ENCODE measurements at places on chromosomes 16 and 17.

DNA sequence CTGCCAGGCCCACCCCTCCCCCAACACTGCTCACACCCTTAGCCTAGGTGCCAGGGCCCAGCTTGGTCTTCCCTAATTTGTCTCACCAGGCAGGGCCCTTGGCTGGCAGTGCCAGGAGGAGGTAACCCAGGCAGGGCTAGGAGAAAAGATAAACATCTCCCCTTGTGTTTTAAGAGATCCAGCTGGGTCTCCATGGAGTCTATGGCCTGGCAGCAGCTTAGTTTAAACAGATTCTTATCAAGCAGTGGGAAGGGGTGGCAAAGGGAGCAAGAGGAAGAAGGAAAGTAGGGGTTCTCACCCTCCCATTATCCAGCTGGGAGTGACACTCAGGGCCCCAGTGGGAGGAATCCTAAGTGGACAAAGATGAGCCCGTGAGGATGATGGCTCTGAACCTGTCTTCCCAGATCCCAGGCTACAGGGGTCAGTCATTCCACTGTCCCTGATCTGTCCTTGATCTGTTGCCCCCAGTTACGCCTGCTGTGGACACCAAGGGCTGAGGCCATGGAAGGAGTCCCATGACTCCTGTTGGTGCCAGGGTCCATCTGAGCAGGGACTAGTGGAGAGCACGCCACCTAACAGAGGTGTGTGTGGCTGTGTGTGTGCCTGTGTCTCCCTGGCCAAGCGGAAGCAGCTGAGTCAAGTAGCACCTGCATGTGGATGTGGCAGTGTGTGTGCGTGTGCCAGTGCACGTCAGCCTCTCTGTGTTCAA lies 47.4 kb upstream of the MEIOC start:
- no peak for DNase-seq

DNA sequence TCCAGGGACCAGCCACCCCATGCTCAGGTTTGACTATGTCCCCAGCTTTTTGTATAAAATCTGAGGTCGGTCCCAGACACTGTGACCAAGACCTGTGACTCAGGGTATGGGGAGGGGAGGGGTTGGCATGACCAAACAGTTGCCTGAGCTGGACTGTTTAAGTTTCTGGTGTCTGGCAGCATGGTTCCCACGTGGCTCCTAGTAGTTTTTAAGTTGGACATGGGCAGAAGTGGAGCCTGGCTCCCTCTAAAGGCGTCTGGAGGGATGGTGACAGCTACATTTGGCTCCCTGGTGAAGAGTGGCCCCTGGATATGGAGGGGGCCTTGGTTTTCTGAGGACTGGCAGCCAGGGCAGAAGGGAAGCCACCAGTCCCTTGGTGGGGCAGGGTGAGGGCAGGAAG lies 7.9 kb downstream of the SMCR8 start:
- no peak for DNase-seq

DNA sequence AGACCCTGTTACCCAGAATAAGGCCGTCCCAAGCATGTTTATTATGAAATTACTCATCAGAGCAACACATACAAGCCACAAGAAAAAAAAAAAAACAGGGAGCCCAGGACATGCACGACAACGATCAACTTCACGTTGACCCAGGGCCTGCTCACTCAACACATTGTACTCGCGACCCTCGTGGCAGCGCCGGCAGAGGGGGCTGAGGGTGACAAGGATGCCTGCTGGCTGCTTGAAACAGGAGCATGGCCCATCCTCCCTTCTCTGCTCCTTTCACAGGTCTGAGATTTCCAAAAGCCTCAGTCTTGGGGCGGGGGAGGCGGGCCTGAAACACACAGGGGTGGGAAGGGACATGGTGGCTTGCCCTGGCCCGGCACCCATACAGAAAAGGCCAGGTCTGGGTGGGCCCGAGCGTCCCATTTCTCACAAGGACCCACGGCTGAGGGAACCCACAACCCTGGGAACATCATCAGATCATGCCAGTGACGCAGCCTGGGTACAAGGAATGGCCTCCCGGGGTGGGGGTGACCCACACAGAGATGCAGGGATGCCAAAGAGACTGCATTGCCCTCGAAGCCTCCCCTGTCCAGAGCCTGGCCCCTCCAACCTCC lies 21.1 kb upstream of the C16orf95 start:
- DNase-seq = no peak

DNA sequence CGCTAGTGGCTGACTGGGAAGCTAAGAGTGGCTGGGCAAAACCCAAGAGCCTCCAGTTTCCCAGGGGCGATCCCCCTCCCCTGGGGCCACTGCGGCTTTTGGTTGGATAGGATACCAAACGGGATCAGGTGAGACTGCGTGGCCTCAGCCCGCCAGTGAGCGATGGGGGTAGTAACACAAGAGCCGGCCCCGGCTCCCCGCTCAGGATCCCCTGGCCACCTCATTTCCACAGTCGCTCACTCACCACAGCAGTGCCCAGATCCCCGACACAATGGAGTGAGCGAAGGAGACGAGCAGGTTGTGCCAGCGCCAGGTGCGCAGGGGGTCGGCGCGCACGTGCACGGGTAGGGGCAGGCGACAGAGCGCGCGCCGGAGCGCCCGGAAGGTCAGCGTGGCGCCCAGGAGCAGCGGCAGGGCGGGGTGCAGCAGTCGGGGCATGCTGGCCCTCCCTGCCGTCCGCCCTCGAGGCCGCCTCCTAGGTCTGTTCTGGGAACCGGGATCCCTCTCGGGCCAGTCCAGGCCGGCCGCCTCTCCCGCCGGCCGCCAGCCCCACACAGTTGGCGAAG lies 290 bp downstream of the TLCD1 start:
- no peak for DNase-seq

- no peak for DNase-seq
Observed at GRCh38 chr16:27826893-27827289, 236.6 kb downstream of the GSG1L start.

All from stimulated activated CD4-positive, alpha-beta T cell treated with anti-CD3 and anti-CD28 coated beads, Interleukin-15, amount 100 ng/mL, for 48 hours (primary cell).